ENCODE measurements at places on chromosomes 13 and 19. TPM values are rescaled to one million over a fixed set of nuclear protein-coding genes. Genes with fewer than 3 reads are reported as not detected.

DNA sequence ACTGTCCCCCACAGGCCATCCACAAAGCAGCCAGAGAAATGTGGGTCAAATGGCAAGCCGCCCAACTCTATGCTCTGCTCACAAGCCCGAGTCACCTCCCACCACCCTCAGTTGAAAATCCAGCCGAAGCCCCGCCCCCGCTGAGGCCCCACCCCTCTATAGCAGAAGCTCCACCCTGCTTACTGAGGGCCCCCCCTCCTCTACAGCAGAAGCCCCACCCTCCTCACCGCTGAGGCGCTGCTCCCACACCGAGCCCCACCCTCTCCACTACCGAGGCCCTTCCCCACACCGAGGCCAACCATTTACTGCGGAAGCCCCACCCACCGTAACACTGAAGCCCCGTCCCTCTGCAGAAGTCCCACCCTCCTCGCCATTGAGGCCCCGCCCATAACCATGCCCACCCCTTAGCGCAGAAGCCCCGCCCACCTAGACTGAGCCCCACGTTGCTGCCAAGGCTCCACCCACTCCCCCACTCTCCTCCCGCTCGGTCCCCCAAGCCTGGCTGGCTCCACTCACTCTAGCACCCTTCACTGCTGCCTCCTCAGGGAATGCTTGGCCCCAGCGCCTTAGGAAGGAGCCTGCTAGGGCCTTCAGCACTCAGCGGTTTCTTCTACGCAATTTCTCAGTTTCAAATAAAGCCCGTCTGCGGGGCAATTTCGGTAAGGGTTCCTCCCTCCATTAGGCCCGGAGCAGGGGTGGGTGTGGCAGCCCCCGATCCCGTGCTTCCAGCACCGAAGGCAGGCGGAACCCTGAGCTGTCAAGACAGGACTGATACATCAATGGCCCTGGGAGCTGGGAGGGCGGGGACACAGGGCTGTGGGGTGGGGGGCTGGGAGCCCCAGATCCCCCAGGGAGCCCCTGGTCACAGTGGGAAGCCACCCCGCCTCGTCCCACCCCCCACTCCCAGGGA, 9.0 kb upstream of the MYDGF start:
- no peak overlapping the region for H3K27ac ChIP-seq
- no peak overlapping the region for H3K4me3 ChIP-seq
- H3K4me1 ChIP-seq: no peaks in the 10 kb centered on the region
- no peak for DNase-seq
- H3K36me3 ChIP-seq: peaks cover 5% of the 10 kb centered on the region

GRCh38 chr19:51186323-51186722, 38.6 kb upstream of the CD33 start:
- DNase-seq: no peak
- no peak overlapping the region for H3K4me3 ChIP-seq
- H3K27me3 ChIP-seq: peaks cover 24% of the 10 kb centered on the region
- H3K36me3 ChIP-seq: no peaks in the 10 kb centered on the region
- no peak overlapping the region for H3K27ac ChIP-seq

DNA sequence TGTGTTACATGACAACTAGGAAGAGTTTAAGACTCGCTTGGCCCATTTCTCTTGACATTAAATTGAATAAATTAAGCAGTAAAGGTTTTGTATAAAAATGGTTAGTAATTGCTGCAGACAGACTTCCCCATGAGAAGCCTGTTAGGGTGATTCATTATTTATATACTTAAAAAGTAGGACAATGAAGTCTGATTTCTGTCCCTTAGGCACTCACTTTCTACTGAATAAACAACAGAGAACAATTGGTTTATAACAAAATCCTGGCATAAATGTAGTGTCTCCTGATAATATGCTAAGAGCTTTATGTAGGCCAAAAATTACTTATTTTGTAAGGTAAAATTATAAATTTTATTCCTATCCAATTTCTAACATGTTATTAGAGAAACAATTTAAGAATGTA, 2138.5 kb upstream of the PCDH20 start:
- H3K4me1 ChIP-seq: no peaks in the 10 kb centered on the region
- no peak for DNase-seq
- H3K36me3 ChIP-seq: no peaks in the 10 kb centered on the region
- H3K4me3 ChIP-seq: no peak overlapping the region
- H3K27me3 ChIP-seq: no peaks in the 10 kb centered on the region

- H3K27me3 ChIP-seq: no peaks in the 10 kb centered on the region
- H3K4me3 ChIP-seq: no peak overlapping the region
- peaks cover 8% of the 10 kb centered on the region for H3K4me1 ChIP-seq
- no peak for DNase-seq
Measured at GRCh38 chr19:17988161-17988560, 19.8 kb upstream of the ARRDC2 start.

- H3K4me1 ChIP-seq: no peaks in the 10 kb centered on the region
- no peak overlapping the region for H3K27ac ChIP-seq
- no peaks in the 10 kb centered on the region for H3K27me3 ChIP-seq
Measured at GRCh38 chr13:37198629-37199028, 93.2 kb upstream of the CSNK1A1L start.

- H3K27ac ChIP-seq: no peak overlapping the region
- no peak overlapping the region for H3K4me3 ChIP-seq
- H3K36me3 ChIP-seq: peaks cover 6% of the 10 kb centered on the region
- peaks cover 8% of the 10 kb centered on the region for H3K4me1 ChIP-seq
Measured at GRCh38 chr19:42095814-42096230, 19.9 kb downstream of the ZNF574 start.

ZNF607 gene
- total RNA-seq: 12.8 TPM
